ENCODE measurements at places on chromosomes 4 and X.
A peak's percentile ranks its signal among the peaks of the same experiment; 100 is the strongest.

DNA sequence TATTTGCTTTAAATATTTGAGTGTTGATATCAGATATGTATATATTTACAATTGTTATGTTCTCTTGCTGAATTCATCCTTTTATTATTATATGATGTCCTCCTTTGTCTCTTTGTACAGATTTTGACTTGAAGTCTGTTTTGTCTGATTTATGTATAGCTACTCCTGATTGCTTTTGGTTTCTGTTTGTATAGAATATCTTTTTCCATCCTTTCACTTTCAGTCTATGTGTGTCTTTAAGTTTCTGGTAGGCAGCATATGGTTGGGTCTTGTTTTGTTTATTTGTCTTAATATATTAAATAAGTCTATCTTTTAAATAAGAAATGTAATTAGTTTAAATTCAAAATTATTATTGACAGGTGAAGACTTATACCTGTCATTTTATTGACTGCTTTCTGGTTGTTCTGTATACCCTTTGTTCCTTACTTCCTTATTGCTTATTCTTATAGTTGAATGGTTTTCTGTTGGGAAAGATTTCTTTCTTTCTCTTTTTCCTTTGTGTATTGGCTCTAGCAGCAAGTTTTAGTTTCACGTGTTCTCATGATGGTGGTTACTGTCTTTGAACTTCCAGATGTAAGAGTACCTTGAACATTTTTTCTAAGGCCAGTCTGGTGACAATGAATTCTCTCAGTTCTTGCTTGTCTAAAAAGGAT, 31.1 kb downstream of the RAB28 start:
- DNase-seq: peak; percentile 4

- peak; percentile 29 for DNase-seq
These were observed 10.0 kb upstream of the AFF1 start for GRCh38 chr4:86924811-86925210.

GRCh38 chrX:18672008-18672407, at the start of gene RS1:
TSS of gene RS1 (minus strand) at chrX:18672108. CDS start at chrX:18672068, 40 bp downstream.
- no peak for DNase-seq

DNA sequence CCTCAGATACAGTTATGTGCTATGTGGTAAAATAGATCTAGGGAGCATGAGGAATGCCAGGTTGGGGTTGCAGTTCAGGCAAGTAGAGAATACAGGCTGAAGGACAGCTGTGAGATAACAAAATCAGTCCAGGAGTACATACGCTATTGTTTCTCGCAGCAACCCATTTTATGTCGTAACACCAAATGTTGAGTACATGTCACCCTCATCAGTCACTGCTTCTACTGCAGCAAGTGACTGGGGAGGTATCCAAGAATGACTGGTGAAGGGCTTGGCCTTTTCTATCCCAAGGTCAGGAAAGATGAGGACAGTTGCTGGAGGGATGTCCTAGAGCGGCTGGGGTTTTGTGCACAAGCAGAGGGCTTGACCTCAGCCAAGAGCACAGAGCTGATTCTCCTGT, 172.1 kb downstream of the CBR4 start:
- no peak for DNase-seq

GRCh38 chrX:93404121-93404520, 269.3 kb downstream of the NAP1L3 start:
- no peak for DNase-seq

DNA sequence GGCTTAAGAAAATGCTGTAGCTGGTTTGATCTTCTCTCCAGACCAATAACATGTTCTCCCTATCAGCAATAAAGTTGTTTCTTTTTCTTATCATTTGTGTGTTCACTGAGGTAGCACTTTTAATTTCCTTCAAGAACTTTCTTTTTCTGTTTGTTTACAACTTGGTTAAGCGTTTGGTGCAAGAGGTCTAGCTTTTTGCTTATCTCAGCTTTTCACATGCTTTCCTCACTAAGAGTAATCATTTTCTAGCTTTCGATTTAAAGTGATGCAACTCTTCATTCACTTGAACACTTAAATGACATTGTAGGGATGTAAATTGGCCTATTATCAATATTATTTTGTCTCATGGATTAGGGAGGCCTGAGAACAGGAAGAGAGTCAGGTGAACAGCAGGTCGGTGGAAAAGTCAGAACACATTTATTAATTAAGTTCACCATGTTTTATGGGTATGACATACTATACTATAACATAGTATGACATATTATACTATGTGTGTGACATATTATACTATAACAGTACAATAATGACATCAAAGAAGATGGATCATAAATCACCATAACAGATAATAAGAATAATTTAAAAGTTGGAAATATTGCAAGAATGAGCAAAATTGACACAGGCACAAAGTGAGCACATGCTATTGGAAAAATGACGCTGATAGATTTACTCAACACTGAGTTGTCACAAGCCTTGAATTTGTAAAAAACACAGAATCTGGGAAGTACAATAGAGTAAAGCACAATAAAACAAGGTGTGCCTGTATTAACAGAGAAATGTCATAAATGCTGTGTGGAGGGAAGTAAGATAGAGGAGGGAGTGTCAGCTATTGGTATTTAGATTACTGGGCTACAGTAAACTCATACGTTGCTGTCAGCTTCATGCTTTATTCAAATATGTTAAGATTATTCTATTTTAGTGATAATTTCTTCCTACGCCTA, 218.6 kb upstream of the SLC7A11 start:
- DNase-seq: no peak

- DNase-seq: no peak
These were observed 136.7 kb upstream of the PPARGC1A start for GRCh38 chr4:24026596-24026995.

- peak; percentile 1 for DNase-seq
These were observed 1.7 kb upstream of the PRRG1 start for GRCh38 chrX:37347420-37347819.

- DNase-seq: no peak
These were observed 964.9 kb upstream of the GRIA3 start for GRCh38 chrX:122219226-122219625.

GRCh38 chrX:14411326-14411725, 118.0 kb upstream of the GLRA2 start:
- DNase-seq: no peak

DNA sequence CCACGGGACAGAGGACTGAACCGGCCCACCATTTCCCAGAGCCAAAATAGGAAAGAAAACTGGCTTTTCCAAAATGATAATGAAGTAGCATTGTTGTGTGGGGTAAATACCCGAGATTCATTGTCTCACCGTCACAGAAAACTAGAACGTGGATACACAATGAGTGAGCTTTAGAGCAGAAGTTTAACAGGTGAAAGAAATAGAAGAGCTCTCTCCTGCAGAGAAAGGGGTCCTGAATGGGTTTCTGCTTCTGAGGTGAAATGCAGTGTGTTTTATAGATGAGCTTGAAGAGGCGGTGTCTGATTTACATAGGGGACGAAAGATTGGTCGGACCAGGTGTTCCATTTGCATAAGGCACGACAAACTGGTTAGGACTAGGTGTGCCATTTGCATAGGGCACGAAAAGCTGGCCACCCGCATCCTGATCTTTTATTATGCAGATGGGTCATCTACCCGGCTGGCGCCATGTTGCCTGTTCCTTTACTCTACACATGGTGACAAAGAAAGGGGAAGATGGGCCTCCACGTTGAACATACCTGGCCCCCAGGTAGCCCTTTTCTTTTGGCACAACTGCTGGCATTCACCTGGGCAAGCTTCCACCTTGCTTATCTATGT, 118.1 kb downstream of the ATXN3L start:
- no peak for DNase-seq

DNA sequence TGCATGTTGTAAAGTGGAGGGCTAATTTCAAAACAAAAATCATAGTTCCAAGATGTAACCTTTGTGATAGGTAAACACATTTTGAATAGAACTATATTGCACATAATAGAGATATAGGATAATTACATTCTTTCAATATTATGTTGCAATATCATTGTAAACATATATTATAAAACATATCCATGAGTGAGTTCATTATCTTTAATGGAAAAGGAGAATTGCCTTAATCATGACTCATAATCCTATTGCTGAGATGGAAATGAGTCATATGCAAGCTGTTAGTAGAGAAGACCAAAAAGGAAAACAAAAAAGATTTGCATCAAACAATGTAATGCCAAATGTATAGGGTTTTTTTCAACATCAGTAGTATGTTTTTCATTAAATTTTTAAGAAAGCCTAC, 73.7 kb upstream of the WDR44 start:
- DNase-seq: no peak

DNA sequence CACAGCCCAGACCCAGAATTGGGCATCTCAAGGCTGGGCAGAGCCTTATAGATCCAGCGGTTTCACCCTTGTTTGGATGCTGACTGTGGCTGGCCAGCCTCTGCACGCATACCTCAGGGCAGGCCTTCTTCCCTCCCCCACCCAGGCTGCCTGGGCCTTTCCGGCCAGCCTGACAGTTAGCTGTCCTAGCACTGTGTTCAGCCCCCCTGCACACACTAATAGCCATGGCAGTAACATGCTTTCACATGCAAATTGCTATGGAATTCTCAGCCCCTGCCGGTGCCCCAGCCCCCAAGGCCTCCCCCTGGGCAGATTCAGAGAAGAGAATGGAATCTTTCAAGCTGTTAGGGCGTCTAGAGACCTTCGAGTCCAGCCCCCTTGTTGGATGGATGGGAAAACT, 17.7 kb downstream of the EFNB1 start:
- no peak for DNase-seq

DNA sequence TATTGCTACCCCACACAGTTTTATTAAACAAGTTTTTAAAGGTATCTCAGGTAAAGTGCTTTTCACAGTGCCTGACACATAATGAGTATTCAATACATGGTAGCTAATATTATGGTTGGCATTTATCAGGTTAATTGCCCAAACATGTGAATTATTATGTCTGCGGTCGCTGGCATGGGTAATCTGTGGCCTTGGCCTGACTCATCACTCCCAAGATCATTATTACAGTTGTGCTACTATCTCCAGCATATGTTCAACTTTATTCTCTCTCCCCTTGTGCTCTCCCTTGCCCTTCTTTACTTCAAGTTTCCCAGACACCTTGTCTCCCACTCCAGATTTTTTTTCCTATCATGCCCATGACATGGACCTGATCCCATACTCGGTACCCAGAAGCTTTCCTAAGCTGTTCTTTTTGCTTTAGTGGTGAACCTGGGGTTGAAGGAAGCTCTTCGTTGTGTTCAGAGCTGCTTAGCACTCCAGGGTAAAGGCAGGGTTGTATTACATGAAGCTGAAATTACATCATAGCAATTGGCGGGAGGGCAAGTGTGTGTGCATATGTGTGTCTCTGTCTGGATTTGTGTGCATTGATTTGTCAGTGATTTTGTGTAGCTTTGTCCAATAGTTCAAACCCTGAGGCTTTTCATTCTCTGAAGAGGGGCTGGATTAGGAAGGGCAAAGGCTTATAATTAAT, 176.5 kb upstream of the NRK start:
- no peak for DNase-seq

DNA sequence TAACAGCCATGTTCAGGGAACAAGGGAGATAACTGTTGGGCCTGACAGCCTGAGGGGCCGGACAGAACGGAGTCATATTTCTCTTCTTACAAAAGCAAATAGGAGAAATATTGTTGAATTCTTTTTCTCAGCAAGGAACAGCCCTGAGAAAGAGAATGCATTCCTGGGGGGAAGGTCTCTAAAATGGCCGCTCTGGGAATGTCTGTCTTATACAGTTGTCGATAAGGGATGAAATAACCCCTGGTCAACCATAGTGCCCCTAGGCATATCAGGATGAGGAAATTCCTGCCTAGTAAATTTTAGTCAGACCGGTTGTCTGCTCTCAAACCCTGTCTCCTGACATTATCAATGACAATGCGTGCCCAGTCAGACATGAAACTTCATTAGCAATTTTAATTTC, 1925.5 kb downstream of the PCDH7 start:
- no peak for DNase-seq

- no peak for DNase-seq
These were observed 187.7 kb upstream of the MAGEB2 start for GRCh38 chrX:30027636-30028035.

GRCh38 chr4:61068745-61069144, 131.4 kb upstream of the ADGRL3 start:
- DNase-seq: no peak

GRCh38 chrX:13778916-13779315, 38.0 kb downstream of the GPM6B start:
- DNase-seq: no peak

DNA sequence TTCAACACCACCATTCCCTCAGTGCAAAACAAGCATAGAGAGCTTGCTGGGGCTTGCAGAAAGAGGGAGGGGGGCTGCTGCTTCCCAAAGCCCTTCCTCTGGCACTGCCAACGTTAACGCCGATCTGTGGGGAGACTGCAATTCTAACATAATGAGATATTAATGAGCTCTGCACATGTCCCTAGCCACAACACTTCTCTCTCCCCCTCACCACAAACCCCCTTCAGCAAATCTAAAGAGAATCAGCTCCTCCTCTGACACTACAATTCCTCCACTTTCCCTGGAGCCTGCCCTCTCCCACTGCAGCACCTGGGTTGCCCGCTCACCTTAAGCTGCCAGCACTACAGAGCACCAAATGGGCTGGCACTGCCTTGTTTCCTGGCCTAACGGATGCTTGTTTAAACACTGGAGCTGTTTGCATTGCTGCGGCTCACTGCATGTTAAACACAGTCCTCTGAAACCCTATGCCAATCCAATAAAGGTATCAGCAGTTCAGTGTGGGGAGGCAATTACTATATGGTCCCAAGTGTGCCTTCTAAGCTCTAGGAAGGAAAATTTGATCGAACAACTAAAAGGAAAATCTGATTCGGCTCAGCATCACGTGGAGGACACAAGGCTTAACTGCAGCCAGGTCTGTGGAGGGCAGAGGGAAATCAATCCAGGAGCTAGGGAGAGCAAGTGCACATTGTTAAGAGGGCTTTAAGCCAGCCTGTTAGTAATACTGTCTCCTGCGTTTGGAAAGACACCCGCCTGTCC, 232.4 kb downstream of the MAML3 start:
- no peak for DNase-seq

- DNase-seq: no peak
These were observed 54.8 kb upstream of the DCLK2 start for GRCh38 chr4:150023489-150023888.

GRCh38 chrX:103941201-103941975, 21.0 kb upstream of the TMSB15B start:
- no peak for DNase-seq

- DNase-seq: no peak
These were observed 599.3 kb downstream of the SPRY1 start for GRCh38 chr4:123995936-123996335.

DNA sequence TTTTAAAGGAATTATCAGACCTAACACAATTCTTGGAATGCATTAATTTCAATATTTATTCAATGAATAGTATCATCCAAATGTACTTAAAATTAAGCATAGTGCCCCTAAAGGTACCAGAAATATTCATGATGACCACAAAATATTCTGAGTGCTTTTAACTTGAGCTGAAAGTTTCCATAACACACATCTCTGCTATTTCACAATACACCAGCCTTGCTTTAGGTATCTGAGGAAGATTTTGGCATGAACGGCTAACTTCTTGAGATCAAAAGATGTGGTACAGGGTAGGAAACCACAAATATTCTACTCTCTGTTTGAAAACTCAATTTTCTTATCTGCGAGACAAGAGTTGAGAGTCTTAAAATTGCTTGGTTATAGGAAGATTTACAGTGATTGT, 538.3 kb upstream of the PCDH7 start:
- no peak for DNase-seq
